ENCODE measurements at places on chromosomes 11 and 22.

DNA sequence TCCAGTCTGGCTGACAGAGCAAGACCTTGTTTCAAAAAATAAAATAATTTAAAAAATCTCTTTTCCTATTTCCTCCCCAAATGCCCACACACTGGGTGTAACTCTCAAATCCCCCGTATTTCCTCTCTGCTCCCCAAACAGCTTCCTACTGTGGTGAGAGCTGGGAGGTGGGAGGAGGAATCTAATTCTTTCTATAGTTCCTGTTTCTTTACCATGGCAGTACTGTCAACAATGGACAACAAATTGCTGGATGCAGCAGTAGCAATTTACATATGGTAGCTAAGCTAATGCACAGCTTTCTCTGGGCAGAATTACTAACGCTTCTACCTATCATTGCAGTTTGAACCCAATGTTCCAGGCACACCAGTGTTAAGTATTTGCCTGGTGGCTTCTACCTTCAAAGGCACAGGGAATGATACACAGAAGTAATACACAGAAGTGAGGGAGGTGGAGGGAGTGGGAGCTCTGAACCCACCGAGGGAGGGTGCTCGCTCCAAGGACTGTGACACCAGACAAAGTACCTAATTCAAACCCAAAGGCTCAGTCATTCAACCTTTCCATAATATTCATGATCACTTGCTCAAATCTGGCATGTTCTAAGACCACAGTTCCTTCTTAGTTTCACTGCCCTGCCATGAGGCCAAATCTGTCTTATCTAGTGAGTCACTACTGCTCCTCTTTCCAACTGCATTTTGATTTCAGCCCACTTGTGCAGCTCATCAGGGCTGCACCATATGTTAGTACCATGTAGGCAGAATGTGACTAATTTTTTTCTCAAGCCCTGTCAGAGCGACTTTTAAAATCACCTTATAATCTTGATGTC, 37.9 kb downstream of the CELF1 start:
- no peak for DNase-seq

DNA sequence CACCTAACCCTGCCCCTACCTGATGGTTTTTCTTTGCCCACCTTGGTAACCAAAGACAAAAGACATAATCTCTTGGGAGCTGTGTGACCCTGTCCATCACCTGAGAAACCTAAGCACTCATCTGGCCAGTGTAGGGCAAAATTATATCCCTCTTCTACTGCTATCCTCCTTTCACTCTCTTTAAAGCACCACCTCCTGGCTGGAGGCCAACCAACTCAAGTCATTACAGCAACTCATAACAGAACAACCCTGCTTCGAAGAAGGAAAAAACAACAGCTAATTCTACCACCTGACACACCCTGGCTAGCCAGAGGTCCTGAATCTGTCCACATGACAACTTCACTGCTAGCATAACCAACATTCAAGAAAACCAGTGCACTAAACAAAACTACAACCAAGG, 45.5 kb downstream of the GAS2 start:
- no peak for DNase-seq

DNA sequence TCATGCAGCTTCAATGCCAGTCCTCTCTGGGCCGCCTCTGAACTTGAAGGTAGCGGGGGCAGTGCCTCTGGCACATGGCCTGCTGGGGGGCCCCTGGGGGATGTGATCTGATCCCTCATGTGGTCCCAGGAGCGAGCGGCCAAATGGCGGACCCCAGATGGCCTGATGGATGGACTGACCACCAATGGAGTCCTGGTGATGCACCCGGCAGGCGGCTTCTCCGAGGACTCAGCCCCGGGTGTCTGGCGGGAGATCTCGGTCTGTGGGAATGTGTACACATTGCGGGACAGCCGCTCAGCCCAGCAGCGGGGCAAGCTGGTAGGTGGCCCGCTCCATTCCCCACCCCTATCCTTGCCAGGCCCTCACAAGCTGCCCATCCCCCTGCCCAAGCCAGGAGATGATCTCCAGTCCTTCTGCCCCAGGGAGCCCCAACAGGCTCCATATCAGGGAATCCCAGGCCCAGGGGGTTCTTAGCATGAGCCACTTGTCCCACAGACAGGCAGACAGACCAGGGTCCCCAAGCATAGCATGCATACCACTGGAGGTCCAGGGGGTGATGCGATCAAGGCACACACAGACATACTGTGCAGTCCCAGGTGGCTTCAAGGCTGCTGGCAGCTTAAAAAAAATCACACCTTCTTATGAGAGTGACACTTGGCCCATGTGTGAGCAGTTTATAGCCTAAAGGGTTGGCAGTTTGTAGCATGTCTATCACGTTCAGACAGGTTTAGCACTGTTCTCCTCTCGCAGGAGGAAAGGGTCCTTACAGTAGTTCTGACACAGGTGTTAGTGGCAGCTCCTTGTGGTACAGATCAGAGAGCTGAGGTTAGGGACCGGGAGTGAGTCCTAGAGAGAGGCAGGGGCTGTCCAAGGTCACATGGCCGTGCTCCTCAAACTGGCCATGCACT, 6.4 kb upstream of the DPP3 start:
- no peak for DNase-seq

- no peak for DNase-seq
These were observed 75.0 kb upstream of the OR4B1 start for GRCh38 chr11:48141475-48142122.

Data from RPMI8226 (cell line).